ENCODE measurements at places on chromosomes 16 and 17.

- no peak for DNase-seq
Measured at GRCh38 chr17:12790249-12791106, 1.2 kb downstream of the ARHGAP44 start.

GRCh38 chr17:12567077-12568053 is 98.3 kb upstream of the MYOCD start:
- no peak for DNase-seq

GRCh38 chr16:89922477-89922883 is 662 bp upstream of the TUBB3 start:
- peak; percentile 38 for DNase-seq

- no peak for DNase-seq
Measured at GRCh38 chr17:39647256-39647655, 10.3 kb downstream of the STARD3 start.

DNA sequence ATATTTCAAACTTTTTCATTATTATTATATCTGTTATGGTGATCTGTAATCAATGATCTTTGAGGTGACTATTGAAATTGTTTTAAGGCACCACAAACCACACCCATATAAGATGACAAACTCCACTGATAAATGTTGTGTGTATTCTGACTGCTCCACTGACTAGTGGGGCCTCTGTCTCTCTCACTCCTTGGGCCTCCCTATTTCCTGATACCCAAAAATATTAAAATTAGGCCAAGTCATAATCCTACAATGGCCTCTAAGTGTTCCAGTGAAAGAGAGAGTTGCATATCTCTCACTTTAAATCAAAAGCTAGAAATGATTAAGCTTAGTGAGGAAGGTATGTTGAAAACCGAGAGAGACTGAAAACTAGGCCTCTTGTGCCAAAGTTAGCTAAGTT is 23.4 kb downstream of the CYLD start:
- DNase-seq, result no peak

- DNase-seq, result no peak
Measured at GRCh38 chr16:11799017-11799381, 1.9 kb upstream of the ZC3H7A start.

GRCh38 chr16:27585200-27585599 is 35.3 kb downstream of the KATNIP start:
- DNase-seq, result no peak

DNA sequence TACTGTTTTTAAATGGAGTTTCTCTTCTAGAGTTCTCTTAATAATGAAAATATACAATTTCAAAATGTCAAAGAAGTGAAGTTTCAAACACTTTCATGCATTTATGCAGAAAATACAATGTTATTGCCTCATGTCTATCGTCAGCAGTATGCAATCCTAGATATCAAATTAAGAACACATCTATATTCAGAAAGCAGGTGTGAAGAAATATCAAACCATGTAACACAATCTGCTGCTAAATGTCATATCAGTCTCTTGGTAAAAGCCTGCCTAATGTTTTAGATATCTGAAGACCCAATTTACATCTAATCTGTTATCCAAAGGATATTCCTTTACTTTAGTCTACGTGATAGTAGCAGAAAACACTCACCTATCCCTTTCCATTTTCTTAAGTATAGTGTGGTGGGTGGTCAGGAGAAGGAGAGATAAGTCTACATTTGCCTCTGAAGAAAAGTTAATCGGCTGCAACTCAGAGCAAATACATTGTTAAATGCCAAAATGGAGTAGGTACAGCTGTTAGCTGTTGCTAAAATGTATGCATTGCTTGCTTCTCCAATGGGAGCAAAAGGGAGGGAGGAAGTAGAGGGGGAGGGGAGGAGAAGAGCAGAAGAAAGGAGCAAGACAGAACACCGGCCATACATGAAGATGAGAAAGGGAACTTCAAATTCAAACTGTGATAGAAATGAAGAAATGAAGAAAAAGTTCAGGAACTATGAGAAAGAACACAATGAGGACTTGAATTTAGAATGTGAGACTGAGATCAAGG is 64.9 kb downstream of the ITFG1 start:
- DNase-seq, result no peak

GRCh38 chr16:15530085-15530484 is 95.7 kb downstream of the BMERB1 start:
- DNase-seq, result no peak

GRCh38 chr16:69494991-69495392 is 70.6 kb downstream of the CYB5B start:
- DNase-seq, result peak; percentile 20

DNA sequence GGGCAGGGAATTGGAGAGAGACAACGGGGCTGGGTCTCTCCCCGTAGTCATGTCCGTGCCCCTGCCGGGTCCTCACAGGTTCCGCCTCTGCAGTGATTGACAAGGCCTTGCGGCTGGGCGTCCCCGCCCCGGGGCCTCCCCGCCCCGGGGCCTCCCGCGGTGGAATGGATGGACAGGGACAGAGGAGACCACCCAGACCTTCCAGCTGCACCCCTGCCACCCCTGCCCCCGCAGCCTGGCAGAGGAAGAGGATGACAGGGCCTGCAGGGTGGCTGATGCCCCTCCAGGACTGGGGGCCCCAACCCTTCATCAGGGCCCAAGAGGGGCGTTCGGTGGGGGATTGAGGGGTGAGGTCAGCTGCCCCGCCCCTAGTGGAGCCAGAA is 216.4 kb upstream of the CIBAR2 start:
- DNase-seq, result no peak

- DNase-seq, result no peak
Measured at GRCh38 chr17:81271226-81271625, 23.9 kb downstream of the SLC38A10 start.

DNA sequence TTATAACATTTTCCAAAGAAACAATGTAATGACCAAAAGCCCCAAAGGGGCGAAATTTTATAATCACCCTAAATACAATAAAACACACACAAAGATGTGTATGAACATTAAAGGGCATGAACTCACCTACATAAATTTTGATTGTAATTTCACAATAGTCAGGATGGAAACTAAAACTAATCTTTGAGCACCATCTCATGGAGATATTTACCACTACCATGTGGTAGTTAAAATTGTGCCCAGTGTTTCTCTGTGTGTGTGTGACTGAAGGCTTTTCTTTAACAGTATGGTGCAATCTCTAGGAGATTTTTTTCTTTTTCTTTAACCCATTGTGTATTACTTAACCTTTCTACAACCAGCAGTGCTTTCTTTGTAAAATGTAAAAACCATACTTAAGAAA is 19.7 kb upstream of the MEIOC start:
- peak; percentile 38 for DNase-seq

GRCh38 chr17:57521606-57522005 is 223.5 kb downstream of the CCDC182 start:
- no peak for DNase-seq

DNA sequence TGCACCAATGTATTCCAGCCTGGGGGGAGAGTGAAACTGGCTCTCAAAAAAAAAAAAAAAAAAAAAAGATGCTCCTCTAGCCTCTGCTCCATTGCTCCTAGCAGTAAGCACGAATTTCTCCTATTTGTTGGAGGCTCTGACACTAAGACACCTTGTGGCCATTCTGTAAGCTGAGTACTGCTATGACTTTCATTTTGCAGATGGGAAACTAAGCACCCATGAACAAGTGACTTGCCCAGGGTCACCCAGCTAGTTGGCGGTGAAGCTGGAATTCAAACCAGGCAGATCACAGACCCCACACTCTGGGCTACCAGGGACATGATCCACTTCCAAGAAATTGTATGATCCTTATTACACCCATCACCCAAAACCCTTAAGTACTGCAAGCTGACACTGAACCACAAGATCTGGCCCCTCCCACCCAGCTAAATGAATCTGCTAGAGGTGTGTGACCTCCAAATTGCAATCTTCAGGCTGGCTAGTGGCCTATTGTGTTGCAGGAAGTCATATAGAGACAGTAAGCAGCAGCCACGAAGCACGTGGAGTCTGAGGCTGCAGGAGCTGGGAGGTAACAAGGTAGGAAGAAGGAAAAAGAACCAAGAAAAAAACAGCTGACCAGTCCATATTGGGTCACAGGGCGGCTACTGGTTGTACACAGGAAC is 209.4 kb downstream of the XYLT1 start:
- no peak for DNase-seq

DNA sequence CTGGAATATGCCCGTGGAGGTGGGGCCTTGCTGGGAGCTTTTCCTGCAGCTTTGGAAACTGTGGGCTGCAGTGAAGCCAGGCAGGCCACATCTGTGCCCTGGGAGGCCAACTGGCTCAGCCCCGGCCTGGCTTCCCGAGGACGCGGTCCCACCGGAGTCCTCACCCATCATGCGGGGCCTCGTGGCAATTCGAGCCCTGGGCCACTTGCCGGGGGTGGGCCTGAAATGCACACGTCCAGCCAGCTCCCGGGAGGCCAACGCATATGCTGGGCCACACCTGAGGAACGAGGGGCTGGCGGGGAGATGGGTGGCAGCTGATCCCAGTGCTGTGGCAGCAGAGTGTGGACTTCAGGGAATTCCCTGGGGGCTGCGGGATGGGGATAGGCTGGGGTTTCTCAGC is 172.4 kb upstream of the GSE1 start:
- DNase-seq, result no peak

DNA sequence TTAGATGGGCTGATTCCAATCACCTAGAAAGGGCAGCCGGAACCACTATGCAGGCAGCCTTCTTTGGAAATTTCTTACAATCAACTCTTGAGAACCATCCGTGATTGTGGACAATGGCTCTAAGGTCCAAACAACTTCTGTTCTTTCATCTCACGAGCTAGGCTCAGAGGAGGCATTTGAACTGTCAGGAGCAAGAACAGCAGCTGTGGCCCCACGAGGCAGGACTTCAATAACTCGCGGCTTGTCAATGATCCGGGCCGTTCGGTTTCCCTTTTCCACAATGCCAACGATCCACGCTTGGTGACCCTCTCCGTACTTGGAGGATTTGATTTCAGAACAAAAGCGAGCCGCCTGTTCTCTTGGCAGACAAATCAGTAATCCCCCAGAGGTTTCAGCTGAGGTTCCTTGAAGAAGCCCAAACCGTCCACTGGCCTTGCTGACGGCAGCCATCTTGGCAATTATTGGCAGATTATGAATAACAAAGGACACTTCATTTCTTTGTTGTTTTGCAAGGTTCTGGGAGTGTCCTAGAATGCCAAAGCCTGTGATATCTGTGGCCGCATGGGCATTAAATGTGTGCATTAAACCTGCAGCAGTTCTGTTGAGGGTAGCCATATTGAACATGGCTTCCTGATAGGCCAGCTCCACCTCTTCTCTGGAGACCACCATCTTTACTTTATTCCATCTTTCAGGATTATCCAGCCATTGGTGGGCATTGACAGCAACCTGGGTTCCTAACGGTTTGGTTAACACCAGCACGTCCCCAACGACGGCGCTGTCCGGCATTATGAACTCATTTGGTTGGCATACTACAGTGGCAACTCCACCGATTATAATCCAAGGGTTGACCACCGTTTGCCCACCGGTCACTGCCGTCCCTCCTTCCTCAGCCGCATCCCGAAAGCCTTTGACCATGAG is 1.2 kb downstream of the SEPHS2 start:
- DNase-seq, result no peak

DNA sequence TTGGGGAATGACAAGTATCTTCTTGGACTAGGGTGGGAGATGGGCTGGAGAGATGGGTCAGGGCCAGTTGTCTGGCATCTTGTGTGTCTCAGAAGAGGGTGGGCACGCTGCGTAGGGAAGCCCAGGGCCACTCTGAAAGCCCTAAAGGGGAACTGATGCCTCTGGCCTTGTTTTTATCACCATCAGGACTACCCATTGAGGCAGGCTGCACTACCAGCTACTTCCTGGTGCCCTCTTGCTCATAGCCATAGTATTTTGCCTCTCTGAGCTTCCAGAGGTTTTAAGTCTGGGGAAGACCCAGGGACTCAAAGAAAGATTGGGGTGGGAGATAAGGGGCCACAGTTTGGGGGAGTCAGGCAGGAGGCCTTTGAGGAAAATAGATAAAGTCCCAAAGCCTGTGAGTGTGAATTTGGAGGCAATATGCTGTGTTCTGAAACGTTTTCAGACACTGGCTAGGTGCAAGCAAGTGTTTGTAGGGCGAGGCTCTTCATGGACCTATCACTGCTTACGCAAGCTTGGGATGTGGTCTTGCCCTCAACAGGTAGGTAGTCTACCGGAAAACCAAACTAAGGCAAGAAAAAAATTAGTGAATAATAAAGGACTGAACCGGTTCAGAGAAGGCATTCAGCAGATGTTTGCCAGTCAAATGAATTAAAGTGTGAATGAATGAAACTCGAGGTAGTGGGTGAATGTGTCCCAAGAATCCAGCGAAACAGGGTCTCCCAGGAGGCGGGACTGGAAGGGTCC is 688 bp upstream of the ITGB3 start:
- DNase-seq, result no peak

DNA sequence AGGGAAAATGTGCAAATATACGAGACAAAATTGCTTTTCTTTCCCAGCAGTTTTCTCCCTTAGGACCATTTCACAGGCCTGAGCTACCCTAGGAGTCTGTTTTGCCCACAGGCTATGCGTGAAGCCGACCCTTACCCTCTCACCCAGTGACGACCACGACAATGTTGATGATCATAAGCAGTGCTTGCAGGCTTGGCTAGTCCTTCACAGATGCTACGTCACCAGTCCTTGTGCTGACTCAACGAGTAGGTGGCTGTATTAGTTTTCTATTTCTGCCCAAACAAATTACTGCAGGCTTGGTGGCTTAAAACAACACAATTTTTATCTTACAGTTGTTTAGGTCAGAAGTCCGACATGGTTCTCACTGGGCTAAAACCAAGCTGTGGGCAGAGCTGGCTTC is 574.6 kb upstream of the HSBP1 start:
- DNase-seq, result no peak

GRCh38 chr17:10135539-10136257 is 62.7 kb downstream of the GAS7 start:
- DNase-seq, result no peak

- DNase-seq, result no peak
Measured at GRCh38 chr16:81088836-81089235, 7.4 kb downstream of the GCSH start.

DNA sequence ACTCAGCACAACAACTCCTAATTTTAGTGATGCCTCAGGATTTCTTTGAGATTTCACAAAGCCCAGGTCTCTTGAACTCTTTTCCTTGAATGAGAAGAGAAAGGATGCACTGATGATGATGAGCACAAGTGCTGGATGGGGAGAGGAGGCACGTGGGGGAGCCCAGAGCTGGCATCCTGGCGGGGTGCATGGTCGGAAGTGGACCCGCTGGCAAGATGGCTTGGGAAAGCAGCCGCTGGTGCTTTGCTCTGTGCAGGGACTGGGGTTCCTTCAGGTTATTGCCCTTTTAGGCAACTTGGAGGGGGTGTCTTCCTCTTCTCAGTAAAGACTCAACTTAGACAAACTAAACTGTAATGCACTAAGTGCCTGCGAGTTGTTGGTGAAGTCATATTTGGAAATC is 22.3 kb downstream of the CALB2 start:
- DNase-seq, result no peak

- peak; percentile 51 for DNase-seq
Measured at GRCh38 chr17:60321336-60322055, 70.4 kb downstream of the USP32 start.

DNA sequence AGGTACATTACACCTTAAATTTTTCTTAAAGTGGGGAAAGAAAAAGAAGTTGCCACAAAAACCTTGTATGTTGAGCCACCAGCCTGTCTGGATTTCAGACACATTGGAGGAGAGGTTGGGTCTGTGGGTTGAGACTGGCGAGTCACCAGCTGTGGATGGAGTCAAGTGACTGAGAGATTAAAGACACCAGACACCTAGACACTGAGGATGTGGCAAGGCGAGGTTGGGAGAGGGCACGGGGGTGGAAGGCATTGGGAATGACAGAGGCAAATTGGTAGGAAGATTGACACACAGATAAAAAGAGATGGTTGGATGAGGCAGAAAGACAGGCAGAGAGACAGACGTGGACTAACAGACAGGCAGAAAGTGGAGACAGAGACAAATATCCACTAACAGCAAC is 49.6 kb downstream of the KCNJ12 start:
- DNase-seq, result no peak

GRCh38 chr16:61817583-61818278 is 218.5 kb downstream of the CDH8 start:
- DNase-seq, result no peak
